ENCODE measurements at places on chromosomes 1 and 21.

GRCh38 chr1:198647055-198647454 is 8.2 kb downstream of the PTPRC start:
- DNase-seq = no peak

DNA sequence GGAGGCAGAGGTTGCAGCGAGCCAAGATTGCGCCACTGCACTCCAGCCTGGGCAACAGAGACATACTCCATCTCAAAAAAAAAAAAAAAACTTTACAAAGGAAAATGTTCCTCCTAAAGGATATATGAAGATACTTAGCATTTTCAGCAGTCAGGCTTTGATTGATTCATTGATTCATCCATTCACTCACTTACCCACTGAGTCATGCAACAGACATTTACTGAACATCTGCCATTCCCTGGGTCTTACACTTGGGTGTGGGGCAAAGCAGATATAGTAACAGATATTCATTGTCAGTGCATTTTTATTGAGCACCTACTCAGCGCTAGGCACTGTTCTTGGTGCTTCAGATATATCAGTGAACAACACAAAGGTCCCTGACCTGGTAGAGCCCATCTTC is 5.6 kb upstream of the LACTBL1 start:
- DNase-seq = no peak

GRCh38 chr1:108011295-108011694 is 46.3 kb upstream of the VAV3 start:
- DNase-seq = no peak

DNA sequence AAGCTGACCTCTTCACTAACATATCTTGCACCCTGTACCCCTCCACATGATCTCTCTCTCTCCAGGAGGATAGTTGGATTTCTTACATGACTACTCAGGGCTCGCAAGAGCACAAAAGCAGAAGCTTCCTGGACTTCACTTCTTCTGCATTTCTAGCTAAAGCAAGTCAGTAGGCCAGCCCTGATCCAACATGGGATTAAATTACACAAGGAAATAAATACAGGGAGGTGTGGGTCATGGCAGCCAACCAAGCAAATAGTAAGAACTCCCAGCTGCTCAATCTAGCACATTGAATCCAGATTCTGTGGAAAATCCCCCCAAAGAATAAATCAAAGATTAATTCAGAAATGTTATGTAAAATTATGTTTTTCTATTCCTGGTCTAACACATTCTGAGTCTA is 33.3 kb downstream of the KLHDC7A start:
- DNase-seq = no peak

DNA sequence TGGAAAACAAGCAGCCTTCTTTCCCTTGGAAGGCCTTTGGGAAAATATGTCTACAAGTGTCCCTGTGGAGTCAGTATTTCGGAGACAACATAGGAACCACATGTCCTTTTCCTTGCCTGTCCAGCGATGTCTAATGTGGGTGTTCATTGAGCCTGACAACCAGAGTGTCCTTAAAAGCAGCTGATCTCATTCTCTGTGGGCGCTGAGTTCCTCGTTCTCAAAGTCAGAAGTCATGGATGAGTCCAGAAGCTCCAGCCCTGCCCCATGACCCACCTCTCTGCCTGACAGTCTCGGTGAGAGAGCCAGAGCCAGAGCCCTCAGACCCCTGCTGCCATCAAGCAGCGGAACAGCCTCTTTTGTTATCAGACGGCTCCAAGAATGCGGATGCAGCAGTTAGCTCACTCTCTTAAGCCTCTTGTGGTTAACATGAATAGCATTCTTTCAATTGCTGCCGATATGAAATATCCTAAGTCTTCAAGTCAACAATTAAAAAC is 329.2 kb downstream of the TGFB2 start:
- no peak for DNase-seq

GRCh38 chr1:33348194-33348593 is 27.3 kb upstream of the A3GALT2 start:
- no peak for DNase-seq

DNA sequence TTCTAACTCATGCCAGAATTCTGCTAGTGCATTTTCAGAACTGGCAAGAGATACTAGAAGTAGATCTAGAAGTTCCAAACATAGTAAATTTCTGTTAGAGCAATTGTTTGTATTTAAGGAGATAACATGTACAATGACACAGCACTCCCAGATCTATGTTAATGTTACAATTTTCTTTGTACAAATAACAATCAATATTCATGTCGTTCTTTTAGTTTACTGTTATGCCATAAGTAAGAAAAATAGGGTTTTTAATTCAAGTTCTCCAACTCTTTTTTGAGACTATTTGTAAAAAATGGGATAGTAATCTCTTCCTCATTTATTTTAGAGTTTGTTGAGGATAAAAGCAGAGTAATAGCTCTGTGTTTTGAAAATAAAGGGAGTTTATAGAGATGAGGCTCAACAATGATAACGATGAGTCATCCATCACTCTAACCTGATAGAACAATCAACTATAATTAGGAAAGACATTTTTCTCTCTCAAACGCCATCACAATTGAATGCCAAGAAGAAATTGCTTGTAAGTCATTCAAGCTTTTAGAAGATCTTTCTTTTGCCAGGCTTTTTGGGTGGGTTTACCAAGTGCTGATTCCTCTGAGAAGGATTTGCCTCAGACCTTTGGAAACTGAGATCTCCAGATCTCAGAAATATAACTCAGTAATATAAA is 638 bp downstream of the CD84 start:
- DNase-seq = no peak

- no peak for DNase-seq
Measured at GRCh38 chr1:2314273-2314802, 77.0 kb downstream of the MORN1 start.

DNA sequence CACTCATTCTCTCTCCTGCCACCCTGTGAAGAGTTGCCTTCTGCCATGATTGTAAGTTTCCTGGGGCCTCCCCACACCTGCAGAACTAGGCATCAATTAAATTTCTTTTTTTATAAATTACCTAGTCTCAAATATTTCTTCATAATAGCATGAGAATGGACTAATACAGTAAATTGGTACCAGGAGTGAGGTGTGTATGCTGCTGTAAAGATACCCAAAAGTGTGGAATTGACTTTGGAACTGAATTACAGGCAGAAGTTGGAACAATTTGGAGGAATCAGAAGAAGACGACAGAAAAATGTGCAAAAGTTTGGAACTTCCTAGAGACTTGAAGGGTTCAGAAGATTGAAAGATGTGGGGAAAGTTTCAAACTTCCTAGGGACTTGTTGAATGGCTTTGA is 308.1 kb upstream of the TMPRSS15 start:
- no peak for DNase-seq

GRCh38 chr1:8525558-8526275 is 207.8 kb downstream of the SLC45A1 start:
- peak; percentile 56 for DNase-seq

GRCh38 chr1:3876716-3877115 is 19.4 kb downstream of the DFFB start:
- DNase-seq = no peak

DNA sequence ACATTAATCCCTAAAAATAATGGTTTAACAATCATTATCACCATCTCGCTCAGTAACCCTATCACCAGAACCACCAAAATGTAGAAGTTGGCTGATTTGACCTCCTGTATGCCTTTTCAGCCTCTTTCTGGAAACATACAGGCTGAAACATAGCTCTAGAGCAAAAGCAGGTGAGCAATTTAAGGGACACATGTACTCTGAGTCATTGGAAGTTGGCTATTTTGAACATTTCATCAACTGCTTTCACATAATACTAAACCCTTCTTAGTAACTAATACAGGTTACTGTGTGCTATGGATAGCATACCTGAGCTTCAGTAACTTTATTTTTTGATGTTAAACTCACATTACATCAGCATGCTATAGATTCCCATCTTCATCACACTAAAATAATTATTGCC is 19.8 kb upstream of the DDAH1 start:
- DNase-seq = no peak

- DNase-seq = no peak
Measured at GRCh38 chr21:35737449-35737848, 322.9 kb downstream of the SETD4 start.

DNA sequence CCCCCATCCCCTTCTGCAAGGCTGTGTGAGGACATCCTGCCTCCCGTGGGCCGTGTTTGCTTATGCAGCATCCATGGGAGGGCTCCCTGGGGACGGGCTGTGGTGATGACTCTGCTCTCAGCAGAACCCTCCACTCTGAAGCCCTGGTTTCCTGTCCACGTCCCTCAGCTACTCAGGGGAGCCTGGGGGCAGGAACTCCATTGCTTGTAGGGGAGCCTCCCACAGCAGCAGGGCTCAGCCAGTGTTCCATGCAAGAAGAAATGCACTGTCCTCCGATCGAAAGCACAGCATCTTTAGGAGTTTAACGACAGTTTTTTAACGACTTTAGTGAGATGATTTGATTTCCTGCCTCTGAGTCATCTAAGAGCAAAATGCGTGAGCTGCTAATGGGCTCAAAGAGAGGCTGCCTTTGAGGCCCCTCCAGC is 8.3 kb upstream of the KCNAB2 start:
- peak; percentile 67 for DNase-seq

DNA sequence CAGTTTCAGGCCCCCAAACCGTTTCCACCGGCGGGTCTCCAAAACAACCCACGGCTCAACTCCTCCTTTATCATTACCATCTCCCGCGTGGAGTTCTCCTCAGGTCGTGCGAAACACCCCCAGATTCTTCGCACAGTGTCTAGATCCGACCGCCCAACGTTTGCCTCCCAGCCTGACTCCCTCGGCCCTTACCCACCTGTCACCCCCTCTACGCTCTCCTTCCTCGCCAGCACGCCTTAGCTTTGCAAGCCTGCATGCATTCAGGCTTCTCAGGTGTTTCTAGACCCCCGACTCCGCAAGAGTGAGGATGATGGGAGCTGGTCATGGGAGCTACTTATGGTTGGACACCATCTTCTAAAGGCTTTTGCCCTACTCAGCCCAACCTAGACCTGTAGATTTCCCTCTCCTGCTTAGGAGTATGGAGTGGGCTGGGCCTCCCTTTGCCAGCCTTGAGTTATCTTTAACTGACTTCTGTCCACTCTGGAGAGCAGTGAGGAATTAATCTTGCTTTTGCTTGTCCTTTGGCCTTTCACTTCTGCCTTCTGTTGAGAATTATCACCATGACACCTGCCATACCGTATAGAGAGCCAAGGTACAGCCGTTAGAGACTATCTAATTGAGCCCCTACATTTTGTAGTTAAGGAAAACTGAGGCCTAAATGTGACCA is 865 bp downstream of the ATP5IF1 start:
- no peak for DNase-seq

DNA sequence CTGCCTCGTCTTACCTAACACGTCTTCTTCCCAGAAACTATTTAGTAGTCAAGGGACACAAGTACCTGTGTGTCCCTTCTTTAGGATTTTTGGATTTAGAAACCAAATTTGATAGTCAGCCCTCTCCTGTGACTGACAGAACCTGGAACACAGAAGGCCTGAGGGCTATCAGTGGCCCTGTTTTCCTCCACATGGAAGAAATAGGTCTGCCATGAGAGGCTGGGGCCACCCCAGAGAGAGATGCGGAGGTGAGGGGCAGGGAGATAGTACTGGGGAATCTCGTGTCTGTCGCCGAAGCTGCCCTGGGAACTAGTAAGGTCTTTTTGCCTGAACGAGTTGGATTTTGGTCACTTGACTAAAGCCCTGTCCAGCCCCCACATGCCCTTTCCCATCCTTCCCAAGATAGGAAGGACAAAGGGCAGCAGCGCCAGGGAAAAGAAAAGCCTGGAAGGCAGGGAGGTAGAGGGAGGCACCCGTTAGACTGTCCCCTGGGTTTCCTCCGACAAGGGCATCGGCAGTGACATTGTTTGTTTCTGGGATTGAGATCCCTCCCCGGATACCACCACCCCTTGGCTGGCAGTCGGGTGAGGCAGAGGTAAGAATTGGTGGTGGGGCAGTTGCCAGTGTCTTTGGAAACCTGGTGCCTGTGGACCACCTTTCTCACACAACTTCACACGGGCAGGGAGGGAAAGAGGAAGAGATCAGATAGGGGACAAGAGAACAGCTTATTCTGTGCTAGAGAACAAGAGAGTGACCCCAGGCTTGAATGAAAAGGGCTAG is 19.8 kb downstream of the SMIM12 start:
- DNase-seq = no peak

GRCh38 chr1:3598051-3598491 is 13.2 kb downstream of the MEGF6 start:
- DNase-seq = no peak

GRCh38 chr1:162412002-162412401 is at the start of gene SH2D1B:
Gene SH2D1B (minus strand): TSS chr1:162412136. CDS start chr1:162412016, 120 bp downstream.
- no peak for DNase-seq

DNA sequence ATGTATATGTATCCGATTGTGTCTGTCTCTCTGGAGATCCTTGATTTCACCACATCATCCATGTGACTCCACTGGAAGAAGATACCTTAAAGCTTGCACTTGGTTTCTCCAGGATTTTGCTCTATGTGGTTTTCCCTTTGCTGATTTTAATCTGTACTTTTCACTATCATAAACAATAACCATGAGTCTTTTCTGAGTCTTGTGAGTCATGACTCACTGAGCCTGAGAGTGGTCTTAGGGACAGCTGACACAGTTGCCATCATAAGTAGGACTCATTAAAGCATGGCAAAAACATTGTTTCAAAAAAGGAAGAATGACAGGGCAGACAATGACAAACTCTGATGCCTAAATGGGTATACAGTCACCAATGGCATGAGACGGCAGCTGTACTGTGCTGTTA is 226.2 kb downstream of the AKT3 start:
- DNase-seq = no peak

DNA sequence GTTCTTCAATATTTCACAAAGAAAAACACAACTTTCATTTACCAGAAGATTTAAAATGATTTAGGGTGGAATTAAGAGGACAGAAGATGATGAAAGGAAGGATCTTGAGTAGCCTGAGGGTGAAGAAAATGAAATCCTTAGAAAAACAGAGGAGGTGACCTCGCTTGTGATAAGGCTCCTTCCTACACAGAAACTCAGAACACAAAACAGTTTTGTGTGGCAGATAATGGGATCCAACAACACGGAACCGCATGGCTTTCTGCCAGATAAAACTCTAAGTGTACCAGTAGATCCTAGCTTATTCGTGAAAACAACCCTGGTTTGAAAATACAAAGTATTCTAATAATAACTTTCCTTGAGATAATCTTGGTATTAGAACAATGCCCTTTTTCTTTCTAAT is 74.0 kb upstream of the EXO1 start:
- no peak for DNase-seq

GRCh38 chr1:7047866-7048265 is 262.6 kb downstream of the CAMTA1 start:
- DNase-seq = no peak

GRCh38 chr21:29155118-29155932 is 24.9 kb downstream of the MAP3K7CL start:
- no peak for DNase-seq

GRCh38 chr1:79638382-79638781 is 631.9 kb upstream of the ADGRL4 start:
- peak; percentile 3 for DNase-seq

Data from GM20000 (cell line).